ENCODE measurements at places on chromosomes 1 and 21.
A peak's percentile ranks its signal among the peaks of the same experiment; 100 is the strongest.

DNA sequence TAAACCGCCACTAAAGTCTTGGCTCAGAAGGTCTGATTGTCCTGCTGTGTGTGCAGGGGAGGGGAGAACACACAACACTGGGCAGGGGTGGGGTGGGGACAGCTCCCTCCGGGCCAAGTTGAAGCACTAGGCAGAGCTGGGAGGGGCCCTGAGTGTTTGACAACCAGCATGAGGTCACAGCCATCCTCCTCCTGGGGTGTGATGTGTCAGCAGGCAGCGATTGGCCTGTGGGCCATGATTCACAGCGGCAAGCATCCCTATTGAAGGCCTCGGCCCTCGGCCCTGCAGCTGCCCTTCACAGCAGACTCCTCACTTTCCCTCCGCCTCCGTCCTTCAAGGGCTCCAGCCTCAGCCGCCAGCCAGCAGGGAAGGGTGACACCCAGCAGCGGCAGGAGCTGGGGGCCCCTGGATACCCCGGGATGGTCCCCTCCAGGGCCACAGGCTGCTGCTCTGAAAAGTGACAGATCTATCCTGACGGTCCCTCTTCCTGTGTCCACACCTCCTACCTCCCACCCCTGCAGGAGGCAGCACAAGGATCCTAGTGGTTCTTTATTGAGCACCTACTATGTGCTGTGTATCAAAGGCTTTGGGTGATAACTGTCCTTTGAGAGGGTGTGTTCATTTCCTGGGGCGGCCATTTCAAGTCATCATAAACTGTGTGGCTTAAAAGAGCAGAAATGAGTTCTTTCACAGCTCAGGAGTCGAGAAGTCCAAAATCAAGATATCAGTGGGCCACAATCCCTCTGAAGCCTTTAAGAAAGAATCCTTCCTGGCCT lies 66.0 kb upstream of the SLC25A33 start:
- no peak for DNase-seq

DNA sequence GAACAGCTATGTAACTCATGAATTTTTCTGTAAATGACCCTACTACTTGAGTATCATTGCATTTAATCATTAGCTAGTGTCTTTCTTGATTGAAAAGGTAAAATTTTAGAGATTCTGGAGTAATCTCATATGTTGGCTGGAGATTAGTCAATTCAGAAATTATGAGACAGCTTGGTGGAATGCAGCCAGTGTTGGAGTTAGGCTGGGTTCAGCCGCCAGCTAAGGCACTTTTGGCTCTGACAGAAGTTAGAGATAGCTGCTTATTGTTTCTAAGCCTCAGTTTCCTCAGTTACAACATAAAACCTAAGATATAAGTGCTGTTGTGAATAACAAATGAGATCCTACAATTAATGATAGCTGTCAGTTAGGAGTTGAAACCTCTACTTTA lies 49.4 kb downstream of the TBCE start:
- DNase-seq: no peak

DNA sequence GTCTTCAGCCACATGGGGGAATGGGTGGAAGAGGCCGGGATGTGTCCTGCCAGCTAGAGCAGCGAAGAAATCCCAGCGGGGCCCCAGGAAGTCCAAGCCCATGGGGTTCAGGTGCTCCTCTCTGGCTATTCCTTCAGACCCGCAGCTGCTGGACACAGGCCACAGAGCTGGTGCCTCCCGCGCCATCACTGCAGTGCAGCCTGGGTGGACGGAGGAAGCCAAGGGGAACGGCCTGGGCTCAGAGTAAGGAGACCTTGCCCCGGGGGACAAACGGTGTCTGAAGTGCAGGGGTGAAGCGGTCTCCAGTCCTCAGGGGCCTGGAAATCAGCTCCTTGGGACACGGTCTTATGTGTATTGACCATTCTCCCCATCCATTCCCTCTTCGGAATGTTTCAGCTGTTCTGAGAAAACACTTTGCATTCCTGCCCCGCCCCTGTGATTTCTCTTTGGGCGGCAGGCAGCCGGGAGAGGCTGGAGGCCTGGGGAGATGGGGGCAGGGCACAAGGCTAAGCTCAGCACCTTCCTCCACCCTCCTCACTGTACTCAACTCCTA lies 18.4 kb downstream of the MTHFR start:
- DNase-seq: no peak

GRCh38 chr1:28933918-28934317 lies 19.5 kb downstream of the EPB41 start:
- DNase-seq: no peak

DNA sequence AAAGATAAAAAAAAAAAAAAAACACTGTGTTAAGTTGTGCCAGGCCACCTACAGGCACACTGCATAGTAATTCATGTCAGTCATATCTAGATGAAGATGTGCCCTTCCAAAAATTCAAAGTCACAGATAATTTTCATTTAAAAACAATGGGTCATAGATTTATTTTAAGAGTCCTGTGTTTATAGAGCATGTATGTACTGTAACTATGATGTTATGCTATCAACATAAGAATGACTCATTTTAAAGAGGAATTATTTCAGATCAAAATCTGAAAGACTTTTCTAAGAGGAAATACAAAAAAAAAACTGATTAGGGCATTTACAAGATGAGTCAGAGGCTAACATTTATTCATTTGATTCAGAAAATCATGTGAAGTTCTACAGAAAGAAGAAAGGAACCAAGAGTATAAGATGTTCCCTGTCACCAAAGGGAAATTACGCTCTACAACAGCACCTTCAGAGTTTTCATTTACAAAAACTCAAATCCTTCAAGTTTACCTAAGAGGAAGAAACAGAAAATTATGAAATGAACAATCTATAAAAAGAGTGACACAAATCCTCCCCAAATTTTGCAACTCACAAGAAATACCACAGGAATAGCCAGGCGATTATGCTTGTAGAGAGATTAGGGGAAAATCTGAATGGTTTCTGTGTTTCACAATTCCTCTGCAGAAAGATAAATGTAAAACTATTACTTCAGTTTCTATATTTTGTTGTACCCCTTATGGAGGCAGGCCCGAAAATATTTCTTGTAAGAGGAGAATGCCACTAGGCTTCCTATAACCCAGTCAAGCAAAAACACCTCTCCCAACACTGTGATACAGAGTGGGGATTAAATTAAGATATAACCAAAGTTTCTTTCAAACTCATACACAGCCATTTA lies 13.8 kb downstream of the TP53BP2 start:
- DNase-seq: no peak

DNA sequence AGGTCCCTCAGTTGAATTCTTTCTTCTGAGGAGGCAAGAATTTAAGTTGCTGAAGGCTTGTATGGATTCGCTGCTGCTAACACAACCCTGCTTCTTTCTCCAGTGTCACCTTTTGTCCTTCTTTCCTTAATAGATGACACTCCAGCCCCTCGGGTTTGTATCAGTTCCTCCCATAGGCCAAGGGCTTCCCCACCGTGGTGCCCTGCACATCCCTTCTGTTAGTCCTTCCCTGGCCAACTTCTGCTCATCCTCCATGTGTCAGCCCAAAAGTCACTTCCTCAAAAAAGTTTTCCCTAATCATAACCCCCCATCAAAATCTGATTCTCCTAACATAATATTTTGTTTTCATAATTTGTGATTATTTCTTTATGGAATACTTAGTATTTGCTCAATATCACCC lies 190.4 kb downstream of the RHOU start:
- no peak for DNase-seq

DNA sequence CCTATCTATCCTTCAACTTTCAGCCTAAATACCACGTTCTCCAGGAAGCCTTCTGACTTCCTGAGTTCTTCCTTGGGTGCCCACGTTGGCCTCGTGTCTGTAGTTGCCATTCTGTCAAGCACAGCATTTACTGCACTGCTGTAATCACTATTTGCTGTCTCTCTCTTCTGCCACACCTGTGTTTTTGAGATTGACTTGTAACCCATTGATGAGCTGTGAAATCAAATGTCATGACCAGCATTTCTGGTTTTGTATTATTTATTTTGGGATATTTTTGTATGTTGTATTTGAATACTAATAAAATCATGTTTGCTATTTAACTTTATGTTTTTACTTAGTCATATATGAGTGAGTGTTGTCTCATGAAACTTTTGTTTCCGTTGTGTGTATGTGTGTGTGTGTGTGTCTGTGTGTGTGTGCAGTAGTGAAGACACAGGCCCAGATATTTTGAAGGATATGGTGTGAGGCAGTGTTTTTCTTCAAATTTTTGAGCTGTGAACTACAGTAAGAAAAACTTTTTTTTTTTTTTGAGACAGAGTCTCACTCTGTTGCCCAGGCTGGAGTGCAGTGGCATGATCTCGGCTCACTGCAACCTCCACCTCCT lies 126.2 kb upstream of the SERBP1 start:
- DNase-seq: no peak

DNA sequence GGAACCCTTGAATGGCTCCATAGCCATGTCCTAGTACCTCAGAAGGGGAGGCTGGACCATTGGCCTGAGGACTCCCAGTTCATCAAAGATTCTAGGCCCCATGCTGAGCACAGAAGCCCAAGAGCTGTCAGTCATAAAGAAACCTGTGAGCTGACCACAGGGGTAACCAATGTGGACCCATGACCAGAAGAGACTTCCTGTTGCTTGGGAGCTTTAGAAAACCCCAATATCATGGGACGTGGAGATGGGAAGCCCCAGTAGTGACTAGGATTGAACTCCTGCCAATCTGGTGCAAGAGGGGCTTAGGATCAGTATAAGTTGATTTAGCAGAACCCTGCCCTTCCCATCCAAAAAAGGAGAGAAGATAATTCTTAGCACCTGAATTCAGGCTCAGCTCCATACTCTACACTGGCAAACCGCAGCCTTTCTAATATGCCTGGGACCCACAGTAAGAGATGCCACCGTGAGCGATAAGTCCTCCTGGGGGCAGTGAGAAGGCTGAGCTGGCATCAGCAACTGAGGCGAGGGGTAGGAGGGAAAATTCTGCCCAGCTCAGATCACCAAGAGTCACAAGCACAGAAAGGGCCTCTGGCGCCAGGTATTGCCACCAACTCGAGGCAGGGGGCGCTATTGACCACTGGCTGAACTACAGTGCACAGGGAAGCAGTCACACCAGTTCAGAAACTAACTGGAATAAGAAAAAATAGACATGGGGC lies 108.9 kb downstream of the CAPN8 start:
- no peak for DNase-seq

DNA sequence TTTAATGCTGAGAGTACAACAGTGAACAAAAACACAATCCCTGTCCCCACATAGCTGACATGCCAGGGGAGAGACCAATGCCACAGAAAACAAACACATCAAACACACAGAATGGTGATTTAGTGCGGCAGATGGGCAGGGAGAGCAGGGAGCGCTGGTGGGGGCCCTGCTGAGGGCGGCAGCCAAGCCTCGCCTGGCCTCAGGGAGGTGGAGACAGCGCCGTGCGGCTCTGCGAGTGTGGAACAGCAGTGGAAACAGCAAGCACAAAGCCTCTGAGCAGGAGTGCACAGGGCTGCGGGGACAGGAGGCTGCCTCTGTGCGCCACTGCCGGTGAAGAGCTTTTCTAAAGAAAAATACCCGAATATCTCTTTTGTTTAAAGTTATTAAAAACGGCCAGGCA lies 17.0 kb downstream of the MCM3AP start:
- no peak for DNase-seq

- no peak for DNase-seq
These were observed 38.0 kb downstream of the ADARB1 start for GRCh38 chr21:45112371-45112770.

- no peak for DNase-seq
These were observed 52.8 kb upstream of the EDARADD start for GRCh38 chr1:236341298-236341697.

DNA sequence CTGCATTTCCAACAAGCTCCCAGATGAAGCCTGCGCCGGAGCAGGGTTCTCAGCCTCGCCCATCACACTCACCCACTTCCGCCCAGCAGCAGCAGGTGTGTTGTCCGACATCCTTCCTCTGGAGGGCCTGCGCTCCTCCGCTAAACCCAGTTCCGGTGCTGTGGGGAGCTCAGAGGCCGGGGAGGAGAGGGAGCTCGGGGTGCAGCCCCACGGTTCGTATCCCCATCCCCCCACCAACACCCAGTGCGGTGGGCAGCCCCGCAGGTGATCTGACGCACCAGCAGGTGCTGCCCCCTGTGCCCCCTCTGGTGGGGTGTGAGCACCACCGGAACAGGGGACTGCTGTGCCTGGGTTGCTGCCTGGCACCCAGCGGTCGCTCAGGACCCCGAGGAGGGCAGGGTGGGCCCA lies 3.4 kb upstream of the PEX10 start:
- DNase-seq: peak; percentile 77

DNA sequence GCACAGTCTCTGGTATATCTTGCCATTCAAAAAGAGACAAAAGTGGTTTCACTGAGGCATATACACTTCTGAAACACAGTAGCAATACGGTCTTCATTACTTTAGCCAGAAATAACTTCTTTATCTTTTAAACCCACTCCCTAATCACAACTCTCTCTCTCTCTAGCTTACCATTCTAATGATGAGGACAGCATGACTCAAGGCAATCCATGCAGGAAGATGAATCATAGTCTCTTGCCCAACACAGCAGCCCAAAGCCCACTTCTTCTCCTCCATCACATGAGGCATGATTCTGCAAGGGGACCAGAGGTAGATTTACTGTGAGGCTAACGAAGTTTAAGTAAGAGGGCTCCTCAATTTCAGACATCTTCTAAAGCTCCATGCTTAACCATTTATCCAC lies 285.0 kb upstream of the NR5A2 start:
- DNase-seq: no peak

- no peak for DNase-seq
These were observed 17.6 kb upstream of the PEX10 start for GRCh38 chr1:2429780-2430591.

GRCh38 chr1:182570611-182570970 lies 18.5 kb downstream of the RNASEL start:
- no peak for DNase-seq

DNA sequence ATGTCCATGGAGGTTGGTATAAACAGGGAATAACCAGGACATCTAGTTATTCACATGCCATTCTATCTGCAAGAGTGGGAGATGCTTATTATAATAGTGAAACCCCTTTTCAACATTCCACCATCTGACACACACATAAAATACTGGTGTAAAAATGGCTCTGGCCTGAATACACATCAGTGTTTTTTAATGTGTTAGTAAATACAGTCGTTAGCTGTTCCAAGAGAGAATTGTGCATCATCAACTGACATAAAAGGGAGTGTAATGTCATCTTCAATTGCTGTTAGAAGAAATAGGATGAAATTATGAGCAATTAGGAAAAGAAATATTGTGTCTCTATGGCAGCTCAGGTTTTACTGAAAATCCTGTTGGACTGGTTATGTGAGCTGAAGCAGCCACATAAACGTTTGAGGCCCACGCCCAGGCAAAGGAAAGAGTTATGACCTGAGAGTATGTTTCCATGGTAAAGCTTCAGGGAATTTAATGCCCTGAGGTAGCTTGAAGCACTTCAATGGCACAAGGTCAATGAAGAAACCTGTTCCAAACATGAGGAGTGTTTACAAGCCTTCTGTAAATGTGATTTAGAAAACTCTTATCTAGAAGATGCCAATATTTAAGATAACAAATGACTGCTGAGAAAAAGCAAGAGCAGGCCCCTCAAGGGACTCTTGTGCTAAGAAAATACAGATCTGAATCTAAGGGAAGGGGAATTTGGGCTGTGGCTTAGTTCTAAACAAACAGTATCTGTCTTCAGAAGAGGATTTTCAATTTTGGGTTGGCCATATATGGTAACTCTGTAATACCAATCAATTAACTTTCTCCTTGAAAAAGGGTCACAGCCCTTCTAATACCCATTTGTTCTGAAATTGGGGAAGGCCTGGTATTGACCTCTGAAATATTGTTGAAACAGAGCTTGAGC lies 384.3 kb downstream of the SEC16B start:
- no peak for DNase-seq

GRCh38 chr1:13643017-13643416 lies 57.0 kb upstream of the PRDM2 start:
- DNase-seq: no peak
